ENCODE measurements at places on chromosomes 7 and 10.

DNA sequence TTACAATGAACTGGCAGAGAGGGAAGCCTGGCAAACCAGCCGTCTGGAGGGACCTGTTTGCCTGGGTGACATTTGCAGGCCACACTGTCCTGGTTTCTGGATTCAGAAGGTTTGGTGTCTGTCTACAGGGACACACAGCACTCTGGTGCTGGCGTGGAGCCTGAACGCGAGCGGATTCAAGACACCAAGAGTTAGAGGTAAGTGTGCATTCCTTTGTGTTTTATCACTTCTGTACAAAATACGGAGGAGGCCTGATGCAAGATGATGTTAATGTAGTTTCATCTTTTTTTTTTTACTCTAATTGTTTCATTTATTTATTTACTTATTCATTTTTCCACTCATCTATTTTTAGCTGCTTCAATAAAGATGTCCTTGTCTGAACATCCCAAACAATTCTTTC is 485.3 kb upstream of the ADARB2 start:
- no peak for DNase-seq

- peak; percentile 29 for DNase-seq
Observed at GRCh38 chr7:123865517-123866117, 20.6 kb downstream of the HYAL4 start.

DNA sequence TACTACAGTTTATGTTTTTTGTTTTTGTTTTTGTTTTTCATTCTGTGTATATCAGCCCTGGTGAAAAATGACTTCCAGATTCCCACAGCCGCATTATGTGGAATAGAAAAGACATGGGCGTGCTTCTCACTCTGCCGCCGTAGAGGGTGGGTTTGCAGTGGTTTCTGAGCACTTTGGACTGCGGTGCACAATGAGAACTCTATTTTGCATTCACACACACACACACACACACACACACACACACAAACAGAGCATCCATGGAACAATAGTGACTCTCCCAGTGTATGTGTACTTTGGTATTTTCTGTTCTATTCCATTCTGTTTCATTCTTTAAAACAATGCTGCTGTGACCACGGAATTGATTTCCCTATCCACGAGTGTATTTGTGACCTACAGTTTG is 657.3 kb upstream of the FOXK1 start:
- DNase-seq, result no peak

- no peak for DNase-seq
Observed at GRCh38 chr7:127933146-127933545, 98.1 kb downstream of the LRRC4 start.

- no peak for DNase-seq
Observed at GRCh38 chr7:31933481-31933880, 136.7 kb downstream of the PDE1C start.

DNA sequence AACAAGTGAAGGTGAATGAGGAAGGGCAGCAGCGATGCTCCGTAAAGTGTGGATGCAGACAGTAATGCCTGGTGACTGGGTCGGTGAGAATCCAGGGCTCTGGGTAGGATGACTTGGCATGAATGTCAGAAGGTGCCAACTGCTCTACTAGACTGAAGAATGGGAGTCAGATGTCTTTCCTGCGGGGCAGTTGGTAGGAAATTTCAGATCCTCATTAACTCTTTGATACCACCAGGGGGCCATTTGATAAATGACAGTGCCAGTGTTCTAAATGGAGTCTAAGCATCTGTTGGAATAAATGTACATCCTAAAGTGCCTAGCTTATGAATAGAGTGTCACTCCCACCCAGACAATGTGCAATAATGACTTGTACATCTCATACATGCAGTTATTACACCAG is 462.0 kb downstream of the GRM8 start:
- DNase-seq, result no peak

GRCh38 chr7:5211730-5212482 is 21.9 kb downstream of the WIPI2 start:
- DNase-seq, result no peak

GRCh38 chr10:70119623-70120022 is 13.0 kb downstream of the AIFM2 start:
- DNase-seq, result no peak

GRCh38 chr10:31025142-31025541 is 6.5 kb downstream of the ZNF438 start:
- DNase-seq, result no peak

GRCh38 chr7:116153050-116153449 is 57.3 kb upstream of the TES start:
- no peak for DNase-seq

DNA sequence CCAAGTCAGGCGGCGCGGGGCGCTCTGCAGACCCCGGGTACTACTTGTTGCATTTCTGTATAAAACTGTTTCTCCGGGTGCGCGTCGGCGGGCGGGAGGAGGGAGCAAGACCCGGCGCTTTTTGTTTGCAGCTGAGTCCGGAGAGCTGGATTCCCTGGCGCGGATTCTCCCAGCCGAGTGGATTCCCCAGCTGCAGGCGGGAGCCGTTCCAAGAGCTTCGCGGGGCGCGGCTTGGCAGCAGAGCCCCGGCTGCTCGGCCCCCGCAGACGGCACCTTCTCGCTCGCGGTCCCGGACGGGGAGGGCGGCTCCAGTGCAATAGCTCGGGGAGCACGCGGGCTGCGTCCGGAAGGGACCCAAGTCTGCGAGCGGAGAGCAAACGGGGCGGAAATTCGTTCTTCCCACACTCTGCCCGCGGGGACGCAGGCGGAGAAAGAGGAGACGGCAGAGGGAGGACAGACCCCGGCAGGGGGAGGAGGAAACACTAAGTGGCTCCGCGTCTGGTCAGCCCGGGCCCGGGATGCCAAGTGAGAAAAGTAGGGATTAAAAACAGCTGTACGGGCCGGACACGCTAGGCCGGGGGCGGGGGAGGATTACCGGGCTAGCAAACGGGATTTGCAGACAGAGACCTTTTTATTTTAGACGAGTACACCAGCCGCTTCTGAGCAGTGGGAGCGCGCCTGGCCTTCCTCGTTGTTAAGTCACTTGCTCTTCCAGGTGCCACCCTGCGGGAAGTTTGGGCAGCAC is at the start of gene TRIL:
Gene TRIL (minus strand): TSS at position 96 of the 745 bp plus-strand sequence. CDS start 284 bp downstream, outside the sequence.
- DNase-seq, result peak; percentile 59

GRCh38 chr7:151080067-151080521 is 515 bp downstream of the FASTK start:
- no peak for DNase-seq

DNA sequence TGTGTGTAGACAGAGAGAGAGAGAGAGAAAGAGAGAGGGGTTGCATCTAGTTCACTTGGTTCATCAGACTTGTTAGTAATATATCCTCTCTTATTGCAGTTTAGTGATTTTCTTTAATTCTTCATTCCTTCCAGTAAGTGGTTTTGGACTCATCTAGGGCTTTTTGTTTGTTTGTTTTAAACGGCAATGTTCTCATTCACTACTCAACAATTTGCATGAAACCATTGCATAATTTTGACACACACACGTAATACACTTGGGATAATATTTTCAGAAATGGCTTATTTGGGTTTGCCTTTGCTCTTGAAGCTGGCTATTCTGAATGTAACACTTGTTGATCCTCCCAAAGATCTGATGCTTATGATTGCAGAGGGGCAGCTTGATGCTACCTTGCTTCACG is 16.4 kb upstream of the ZNF32 start:
- DNase-seq, result no peak

- DNase-seq, result no peak
Observed at GRCh38 chr7:16619979-16620408, 25.6 kb downstream of the ANKMY2 start.

GRCh38 chr7:47451851-47452205 is 130.1 kb downstream of the TNS3 start:
- DNase-seq, result no peak

DNA sequence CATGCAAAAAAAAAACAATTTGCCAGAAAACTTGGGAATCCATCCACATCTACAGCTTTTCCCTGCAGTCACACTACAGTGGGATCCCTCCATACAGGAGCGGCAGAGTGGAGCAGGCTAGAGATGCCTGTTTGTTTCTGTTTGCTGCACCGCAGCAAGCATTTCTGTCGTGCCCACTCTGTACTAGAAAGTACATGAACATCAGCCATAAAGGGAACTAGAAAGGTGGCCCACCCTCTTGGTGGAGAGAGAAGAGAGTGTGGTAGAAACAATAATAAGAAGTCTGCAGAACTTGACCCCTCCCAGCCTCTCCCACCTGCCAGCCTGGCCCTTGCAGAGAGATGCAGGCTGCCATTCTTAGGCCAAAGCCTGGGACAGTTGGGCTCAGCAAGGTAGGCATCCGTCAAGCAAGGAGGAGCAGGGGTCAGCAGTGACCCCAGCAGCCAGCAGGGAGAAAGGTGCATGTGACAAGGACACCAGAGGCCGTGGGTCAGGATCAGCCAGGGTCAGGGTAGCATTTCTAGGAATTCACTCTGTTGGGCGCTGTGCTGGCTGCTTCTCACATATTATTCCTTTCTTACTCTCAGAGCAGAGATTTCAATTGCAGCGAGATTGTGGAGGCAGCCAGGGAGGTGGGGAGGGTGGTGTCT is 171.8 kb downstream of the EGFR start:
- no peak for DNase-seq

DNA sequence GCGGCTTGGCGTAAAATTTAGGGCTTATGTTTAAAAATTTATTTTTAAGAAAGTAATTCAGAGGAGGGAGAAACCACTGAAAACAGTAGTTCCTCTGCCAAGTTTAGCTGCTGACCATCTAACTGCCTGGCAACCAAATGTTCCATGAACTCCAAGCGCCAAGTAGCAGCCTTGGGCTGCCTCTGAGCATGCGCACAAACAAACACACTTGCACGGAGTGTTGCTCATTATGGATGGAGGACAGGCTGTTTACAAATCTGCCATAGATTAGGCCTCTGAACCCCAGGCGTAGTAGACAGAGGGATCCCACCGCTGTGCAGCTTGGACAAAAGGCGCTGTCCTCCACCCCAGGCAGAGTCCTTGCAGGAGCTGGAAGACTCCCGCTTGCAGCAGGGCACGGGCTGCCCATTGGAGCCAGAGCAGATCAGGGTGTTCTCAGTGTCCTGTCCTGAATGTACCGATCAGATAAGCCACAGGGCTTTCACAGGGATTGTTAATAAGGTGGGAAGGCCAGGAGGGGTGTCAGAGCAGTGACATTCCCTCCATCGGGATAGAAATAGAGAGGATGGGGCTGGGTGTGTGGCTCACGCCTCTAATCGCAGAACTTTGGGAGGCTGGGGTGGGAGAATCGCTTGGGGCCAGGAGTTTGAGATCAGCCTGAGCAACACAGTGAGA is 47.7 kb upstream of the LYZL1 start:
- no peak for DNase-seq

- DNase-seq, result no peak
Observed at GRCh38 chr7:40135317-40135610, 459 bp downstream of the SUGCT start.

GRCh38 chr10:133162910-133163856 is 3.2 kb downstream of the KNDC1 start:
- DNase-seq, result no peak

DNA sequence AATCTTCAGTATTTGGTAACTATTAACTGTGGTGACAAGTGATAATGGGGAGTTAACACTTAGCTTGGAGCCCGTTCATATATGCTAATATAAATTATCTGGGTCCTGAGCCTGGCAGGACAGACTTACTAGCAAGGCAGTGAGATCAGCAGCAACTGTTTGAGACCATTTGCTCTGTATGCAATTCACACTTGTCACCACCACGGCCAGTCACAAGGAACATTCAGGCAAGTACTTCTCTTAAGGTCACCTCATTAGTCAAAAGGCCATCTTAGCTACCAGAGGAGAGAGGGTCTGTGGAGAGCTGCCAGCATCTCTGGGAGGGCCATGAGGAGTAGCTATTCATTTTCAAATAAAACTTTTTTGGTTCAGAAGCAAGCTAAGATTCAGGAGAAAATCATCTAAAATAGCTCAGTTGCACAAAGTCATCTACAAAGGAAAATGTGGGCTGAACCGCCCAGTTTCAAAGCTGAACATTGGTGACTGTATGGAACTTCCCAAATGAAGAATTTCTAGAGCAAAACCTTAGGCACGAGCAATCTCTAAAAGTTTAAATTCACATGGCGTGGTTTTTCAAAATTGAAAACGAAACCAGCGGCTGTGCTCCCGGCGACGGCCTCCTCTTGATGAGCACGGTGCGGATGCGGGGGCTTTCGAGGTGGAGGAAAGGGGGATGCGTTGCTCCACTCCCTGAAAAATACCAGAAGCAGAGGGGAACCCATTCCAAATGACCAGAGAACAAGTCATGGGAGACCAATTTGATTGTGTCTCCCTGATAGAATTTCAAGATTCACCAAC is 233.5 kb upstream of the MGMT start:
- no peak for DNase-seq

GRCh38 chr7:4631380-4632179 is 50.5 kb upstream of the FOXK1 start:
- peak; percentile 73 for DNase-seq

- no peak for DNase-seq
Observed at GRCh38 chr7:154837622-154838021, 165.3 kb downstream of the PAXIP1 start.

- no peak for DNase-seq
Observed at GRCh38 chr10:32197423-32197822, 141.2 kb upstream of the KIF5B start.

DNA sequence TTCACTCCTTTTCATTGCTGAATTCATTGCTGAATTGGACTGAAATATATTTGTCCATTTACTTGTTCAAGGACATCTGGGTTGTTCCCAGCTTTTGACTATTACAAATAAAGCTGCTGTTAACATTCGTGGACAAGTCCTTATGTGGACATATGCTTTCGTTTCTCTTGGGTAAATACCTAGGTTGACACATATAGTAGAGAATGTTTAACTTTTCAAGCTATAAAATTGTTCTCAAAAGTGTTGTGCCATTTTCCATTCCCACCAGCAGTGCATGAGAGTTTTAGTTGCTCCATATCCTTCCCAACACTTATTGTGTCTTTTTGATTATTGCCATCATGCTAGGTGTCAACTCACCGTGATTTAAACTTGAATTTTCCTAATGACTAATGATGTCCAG is 17.5 kb upstream of the CPVL start:
- no peak for DNase-seq

- no peak for DNase-seq
Observed at GRCh38 chr10:33398796-33399195, 64.3 kb upstream of the NRP1 start.

DNA sequence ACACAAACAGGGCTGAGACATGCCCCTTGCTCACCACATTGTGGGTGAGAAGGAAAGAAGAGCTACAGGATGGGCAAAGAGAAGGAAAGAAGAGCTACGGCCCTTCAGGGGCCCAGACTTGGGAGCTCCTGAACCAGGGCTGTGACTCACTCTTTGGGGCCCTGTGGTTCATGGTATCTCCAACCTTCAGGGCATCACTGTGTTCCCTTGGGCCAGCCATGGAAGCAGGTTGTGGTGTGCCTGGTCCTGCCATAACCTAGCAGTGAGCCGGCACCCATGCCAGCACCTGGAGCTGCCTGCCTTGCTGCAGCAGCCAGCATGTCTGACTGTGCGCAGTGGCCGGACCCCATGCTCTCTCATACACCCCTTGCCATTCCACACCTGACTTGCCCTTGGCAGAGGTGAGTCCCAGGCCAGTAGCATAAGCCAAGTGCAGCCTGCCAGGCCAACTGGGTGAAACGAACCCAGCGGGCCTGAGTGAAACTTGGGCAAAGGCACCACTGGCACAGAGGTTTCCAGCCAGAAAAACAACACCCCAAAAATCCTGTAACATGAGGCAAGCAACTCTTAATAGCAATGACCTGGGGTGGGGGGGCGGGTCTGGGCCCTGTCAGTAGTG is 89.0 kb upstream of the CACUL1 start:
- no peak for DNase-seq

- DNase-seq, result no peak
Observed at GRCh38 chr7:2353113-2353935, 1.3 kb upstream of the EIF3B start.

GRCh38 chr7:151451626-151452571 is 12.0 kb upstream of the CRYGN start:
- DNase-seq, result no peak
